ENCODE measurements at places on chromosomes 4 and X.

GRCh38 chr4:124964251-124964650 lies 251.7 kb upstream of the ANKRD50 start:
- DNase-seq: no peak

GRCh38 chr4:183263787-183264386 lies 56.2 kb downstream of the CLDN22 start:
- DNase-seq: no peak

DNA sequence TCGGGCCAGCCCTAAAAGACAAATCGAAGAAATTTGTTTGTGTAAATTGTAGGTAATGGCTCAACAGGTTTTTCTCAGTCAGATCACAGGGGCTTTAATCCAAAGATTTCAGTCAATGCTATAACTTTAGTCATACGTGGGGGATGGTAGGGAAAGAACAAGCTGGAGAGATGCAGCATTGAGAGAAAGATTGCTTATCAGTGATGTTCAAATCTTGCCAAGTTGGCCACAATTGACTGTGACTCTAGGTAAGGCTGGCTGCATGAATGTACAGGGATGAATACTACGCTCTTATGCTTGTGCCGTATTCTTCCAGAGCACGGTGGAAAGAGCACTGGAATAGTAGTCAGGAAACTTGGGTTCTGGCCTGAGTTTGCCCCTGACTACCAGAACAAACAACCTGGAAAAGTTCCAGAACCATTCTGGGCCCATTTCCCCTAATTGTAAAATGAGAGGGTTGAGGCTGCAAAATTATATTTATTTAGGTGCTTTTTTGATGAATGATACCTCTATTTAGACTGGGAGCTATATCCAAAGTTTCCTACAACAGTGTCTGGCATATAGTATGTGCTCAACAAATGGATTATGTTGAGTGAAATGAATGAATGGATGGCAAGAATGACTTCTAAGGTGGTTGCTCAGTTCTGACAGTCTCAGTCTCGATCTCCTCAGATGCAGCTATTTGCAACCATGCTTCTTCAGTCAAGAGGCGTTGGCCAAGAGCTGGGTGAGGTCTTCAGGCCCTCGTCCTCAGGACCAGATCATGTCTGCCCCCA lies 44.4 kb downstream of the TSC22D3 start:
- DNase-seq: no peak

DNA sequence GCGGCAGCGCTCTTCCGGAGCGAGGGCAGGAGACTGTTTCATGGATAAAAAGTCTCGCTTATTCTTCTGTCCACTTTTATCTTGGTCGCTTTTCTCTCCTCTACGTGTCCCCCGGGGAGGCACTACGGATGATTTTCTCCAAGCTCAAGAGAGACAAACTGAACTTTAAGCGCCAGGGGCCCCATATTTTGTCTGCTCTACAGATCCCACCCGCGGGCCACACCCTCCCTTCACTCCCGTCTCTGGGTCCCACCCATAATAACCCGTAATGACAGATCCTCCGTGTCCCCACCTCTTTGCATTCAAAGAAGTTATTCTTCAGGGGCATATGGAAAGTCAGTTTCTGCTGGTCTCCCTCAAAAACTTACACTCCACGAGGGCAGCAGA lies at the start of gene CORIN:
CORIN (minus strand) TSS at position 160 of the 387 bp plus-strand sequence; CDS start at position 42, 118 bp downstream.
- no peak for DNase-seq

GRCh38 chr4:161393602-161394001 lies 770.2 kb downstream of the FSTL5 start:
- DNase-seq: no peak

GRCh38 chr4:159216834-159217233 lies 114.0 kb downstream of the RAPGEF2 start:
- no peak for DNase-seq

DNA sequence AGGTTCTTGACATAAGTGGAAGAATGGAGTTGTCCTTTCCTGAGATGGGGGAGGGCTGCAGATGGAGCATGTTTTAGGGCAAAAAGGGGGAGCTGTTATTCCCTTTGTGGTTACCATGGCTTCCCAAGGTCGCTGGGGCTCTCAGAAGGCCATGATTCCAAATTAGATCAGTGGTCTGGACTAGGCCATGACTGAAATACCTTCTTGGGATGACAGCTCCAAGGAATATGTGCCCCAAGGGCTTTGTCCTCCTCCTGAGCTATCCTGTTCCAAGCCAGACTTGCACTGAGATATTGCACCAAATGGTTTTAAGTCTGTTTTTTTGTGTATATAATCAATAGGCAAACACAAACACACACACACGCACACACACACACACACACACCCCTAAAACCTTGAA lies 3.0 kb upstream of the RBPJ start:
- no peak for DNase-seq

DNA sequence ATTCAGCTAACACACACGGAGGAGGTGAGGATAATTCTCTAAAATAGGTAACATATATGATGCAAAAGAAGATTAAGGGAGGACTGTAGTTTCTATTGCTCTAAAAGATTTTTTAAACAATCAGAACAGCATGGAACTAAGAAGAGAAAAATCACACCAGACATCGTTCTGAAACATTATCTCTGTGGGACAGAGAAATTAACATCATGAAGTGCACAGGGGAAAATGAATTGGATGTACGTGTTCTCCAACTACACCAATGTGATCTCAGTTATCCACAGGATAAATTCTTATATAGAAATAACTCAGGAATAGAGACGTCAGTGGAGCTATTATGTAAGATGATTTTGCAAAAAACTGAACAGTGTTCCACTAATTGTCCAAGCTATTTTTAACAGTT lies 614.1 kb upstream of the HS3ST1 start:
- DNase-seq: no peak

DNA sequence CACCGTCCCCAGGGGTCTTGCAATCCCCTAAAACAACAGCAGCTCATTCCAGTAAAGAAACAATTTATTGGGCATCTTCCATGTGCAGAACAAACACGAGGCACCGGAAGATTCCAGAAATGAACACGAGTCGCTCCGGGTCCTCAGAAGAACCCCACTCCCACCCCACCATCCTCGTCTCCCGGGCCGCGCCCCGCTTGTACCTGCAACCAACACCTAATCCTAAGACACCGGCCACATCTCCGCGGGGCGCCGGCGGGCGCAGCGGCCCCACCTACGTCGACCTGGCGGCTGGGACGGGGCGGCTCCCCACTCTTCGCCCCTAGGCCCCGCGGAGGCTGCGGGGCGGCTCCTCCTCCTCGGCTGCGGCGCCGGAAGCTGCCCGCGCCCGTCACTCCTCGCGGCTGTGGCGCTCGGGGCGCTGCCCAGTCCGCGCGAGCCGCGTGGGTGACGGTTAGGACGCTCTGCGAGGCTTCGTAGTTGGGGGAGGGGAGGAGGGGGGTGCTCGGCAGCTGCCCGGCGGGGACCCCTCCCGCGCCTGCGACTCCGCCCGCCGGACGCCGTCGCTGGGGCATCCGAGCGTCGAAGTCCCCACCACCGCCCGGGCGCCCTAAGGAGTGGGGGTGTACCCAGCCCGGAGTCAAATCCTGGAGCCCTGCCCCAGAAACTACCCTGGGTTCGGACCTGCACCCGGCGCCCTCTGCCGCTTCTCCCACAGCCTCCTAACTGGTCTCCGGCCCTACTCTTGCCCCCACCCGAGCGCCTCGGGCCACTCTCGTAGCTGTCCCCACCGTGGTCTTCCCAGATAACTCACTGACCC lies at the start of gene CCDC158:
CCDC158 (minus strand) TSS at position 380 of the 820 bp plus-strand sequence. CDS start 17,934 bp downstream, outside the sequence.
- peak; percentile 70 for DNase-seq

- no peak for DNase-seq
Measured at GRCh38 chr4:151415978-151416377, 7.0 kb downstream of the FHIP1A start.

GRCh38 chrX:38804682-38805431 lies 3.6 kb downstream of the MID1IP1 start:
- peak; percentile 76 for DNase-seq

DNA sequence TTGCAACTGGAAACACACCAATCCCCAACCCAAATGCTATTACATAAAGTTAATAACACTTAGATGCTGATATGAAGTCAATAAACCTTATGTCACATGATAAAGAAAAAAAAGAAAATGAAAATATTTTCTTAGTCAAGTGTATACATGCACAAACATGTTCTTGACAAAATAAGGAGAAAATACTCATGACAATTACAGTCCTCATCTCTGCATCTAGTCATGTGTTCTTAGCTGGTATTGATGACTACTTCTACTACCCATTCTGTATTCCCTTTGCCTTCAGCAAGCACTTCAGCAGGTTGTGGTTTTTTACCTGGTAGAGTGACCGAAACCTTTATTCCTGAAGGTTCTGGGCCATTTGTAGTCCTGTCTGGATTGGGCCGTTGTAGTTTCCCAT lies 24.9 kb downstream of the CXCL8 start:
- DNase-seq: no peak

DNA sequence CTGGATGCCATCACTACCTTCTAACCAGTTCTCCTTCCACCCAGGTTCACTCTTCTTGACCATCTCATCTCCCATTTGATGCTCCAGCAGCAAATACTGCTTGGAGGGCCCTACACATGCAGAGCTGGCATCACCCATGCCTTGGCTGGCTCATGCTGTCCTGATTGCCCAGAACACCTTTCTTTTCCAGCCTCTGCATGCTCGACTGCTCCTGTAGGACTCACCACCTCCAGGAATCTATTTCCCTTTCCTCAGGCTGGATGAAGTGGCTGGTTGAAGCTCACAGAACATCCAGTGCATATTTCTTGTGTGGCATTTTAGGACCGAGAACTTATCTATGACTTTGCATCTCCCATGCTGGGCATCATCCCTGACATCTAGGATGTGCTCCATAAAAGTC lies 148.3 kb downstream of the CPEB2 start:
- DNase-seq: no peak

- DNase-seq: no peak
Measured at GRCh38 chr4:86058621-86059020, 301.2 kb downstream of the MAPK10 start.

- no peak for DNase-seq
Measured at GRCh38 chr4:155906554-155907247, 3.2 kb downstream of the TDO2 start.

GRCh38 chr4:80948995-80949394 lies 81.5 kb upstream of the BMP3 start:
- DNase-seq: no peak

- DNase-seq: no peak
Measured at GRCh38 chrX:31136144-31136611, 64.3 kb upstream of the FTHL17 start.

- no peak for DNase-seq
Measured at GRCh38 chr4:150909116-150909515, 106.0 kb downstream of the LRBA start.

GRCh38 chr4:157045507-157046127 lies 30.3 kb upstream of the GLRB start:
- DNase-seq: no peak

DNA sequence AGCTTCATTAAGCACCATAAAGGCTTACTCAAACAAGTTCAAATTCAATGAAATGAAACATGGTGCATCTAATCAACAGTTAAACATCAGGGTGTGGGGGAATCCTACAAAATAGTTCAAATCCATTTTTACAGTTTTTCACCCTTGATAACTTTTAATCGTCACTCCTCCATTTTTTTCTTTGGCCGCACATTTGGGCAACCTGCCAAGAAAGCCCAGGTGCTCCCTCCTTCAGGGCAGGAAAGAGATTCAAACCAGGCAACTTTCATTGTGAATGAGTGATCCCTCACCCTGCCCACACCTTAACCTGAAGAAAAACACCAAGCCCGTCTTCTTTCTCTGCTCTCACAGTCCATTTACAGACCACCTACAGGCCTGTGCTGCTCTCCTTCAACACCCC lies 24.9 kb downstream of the TRIM61 start:
- DNase-seq: no peak

DNA sequence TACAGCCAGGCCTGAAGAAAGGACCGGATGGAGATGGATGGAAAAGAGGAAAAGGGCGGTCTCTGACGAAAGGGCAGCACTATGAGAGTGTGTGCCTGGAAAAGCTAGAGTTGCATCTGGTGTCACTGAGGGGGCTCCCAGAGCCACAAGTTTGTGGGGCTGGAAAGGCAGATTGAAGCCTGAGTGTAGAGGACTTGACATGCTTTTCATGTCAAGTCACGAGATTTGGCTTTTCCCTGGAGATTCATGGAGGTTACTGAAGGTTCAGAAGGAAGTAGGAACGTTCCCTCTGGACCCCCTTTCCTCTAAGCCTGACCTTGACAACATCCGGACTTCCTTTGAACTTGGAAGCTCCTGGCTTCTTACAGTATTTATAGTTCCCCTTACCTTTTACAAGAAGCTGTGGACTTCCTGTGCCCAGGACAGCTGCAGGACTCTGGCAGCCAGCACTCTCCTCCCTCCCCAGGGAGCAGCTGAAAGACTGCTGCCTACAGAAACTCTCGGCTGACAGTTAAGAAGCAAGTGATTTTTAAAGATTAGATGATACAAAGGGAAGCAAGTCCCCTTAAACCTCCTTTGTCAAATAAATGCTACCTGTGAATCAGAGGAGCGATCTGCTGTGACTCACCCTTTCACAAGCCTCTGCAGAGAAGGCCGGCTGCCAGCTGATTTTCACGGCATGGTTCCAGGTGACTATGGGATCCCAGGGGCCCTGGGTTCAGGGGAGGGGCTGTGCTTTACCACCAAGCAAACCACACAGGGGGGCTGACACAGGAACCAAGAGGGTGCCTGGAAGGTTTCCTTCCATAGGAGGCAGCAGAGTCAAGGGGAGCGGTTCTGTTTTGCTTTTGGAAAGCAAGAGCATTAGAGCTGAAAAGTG lies 72.9 kb upstream of the STIM2 start:
- peak; percentile 37 for DNase-seq

GRCh38 chr4:43223820-43224219 lies 331.3 kb downstream of the GRXCR1 start:
- DNase-seq: no peak

GRCh38 chr4:148693913-148694649 lies 251.9 kb upstream of the NR3C2 start:
- DNase-seq: no peak

GRCh38 chrX:122115604-122116003 lies 1068.2 kb downstream of the GLUD2 start:
- DNase-seq: no peak

GRCh38 chrX:2283111-2283859 lies 217.5 kb downstream of the DHRSX start:
- DNase-seq: no peak

DNA sequence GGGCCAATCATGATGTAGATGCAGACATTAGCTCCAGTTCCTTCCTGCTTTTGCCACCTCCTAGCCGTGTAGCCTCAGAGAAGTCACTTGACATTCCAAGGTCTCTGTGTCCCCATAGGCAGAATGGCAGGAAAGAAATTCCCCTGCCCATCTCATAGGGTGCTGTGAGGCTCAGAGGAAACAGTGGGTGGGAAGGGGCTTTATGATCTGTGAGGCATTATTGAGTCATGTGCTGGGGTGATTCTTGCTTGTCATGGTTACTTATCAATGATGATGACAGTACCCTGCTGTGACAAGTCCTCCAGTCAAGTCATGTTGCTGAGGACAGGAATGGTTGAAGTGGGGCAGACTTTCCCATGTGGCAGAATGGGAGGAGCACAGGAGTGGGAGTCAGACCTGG lies 63.7 kb downstream of the MSX1 start:
- DNase-seq: no peak

DNA sequence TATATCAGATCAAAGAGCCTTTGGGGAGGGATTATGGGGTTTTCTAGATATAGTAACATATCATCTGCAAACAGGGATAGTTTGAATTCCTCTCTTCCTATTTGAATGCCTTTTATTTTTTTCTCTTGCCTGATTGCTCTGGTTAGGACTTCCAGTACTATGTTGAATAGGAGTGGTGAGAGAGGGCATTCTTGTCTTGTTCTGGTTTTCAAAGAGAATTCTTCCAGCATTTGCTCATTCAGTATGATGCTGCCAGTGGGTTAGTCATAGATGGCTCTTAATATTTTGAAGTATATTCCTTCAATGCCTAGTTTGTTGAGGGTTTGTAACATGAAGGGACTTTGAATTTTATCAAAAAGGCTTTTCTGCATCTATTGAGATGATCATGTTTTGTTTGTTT lies 25.6 kb upstream of the ABCB7 start:
- no peak for DNase-seq

All from right kidney (tissue), 9 donors.